GM23338 (cell line): ENCODE measurements at places on chromosomes 16 and 17.

GRCh38 chr16:83925095-83925905 is 26.4 kb downstream of the MLYCD start:
- DNase-seq: no peak
- H3K36me3 ChIP-seq: no peaks in the 10 kb centered on the region
- peaks cover 13% of the 10 kb centered on the region for H3K4me1 ChIP-seq
- H3K4me3 ChIP-seq: no peak overlapping the region
- no peaks in the 10 kb centered on the region for H3K27me3 ChIP-seq
- no peak overlapping the region for H3K27ac ChIP-seq

DNA sequence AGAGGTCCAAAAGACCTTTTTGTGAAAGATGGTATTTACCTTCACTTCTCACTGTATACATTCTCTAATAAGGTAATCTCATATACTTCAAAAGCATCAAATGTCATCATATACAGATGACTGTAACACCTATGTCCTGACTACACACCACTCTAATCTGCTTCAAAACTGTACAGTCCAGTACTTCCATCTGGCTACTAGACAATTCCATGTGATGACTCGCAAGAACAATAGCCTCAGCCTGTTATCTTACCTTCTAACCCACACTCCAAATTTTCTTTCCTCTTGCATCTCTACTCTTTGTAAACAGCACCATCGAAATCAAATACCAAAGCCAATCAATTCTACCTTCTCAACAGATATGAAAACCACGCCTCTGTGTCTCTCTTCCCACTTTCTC is 24.1 kb downstream of the MYO1D start:
- no peak overlapping the region for H3K4me3 ChIP-seq
- H3K27ac ChIP-seq: no peak overlapping the region
- no peaks in the 10 kb centered on the region for H3K27me3 ChIP-seq
- no peaks in the 10 kb centered on the region for H3K36me3 ChIP-seq
- DNase-seq: no peak

DNA sequence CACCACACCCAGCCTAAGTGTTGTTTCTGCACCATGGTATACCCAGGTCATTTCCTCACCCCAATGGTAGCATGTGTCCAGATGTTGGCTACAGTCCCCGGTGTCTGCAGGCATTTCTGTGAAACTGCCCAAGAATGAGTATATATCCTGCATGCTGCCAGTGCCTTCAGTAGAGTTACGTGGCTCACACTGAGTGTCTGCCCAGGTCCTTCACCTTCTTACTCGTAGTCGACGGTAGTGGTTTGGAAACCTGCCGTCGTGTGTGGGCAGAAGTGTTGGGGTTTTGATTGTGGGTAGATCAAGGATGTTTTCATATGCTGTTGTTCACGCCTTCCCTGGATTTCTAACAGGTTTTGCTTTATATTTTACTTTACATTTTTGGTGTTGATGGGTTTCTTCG is 16.8 kb downstream of the TCF25 start:
- H3K4me1 ChIP-seq: no peaks in the 10 kb centered on the region
- no peak overlapping the region for H3K27ac ChIP-seq
- no peak overlapping the region for H3K4me3 ChIP-seq
- H3K36me3 ChIP-seq: peaks cover 13% of the 10 kb centered on the region
- no peaks in the 10 kb centered on the region for H3K27me3 ChIP-seq

GRCh38 chr16:53429221-53429943 is 4.9 kb upstream of the RBL2 start:
- peaks cover 4% of the 10 kb centered on the region; the same call in 1 of the 2 replicates for H3K4me1 ChIP-seq
- no peak overlapping the region for H3K4me3 ChIP-seq
- H3K27ac ChIP-seq: no peak overlapping the region
- DNase-seq: no peak
- no peaks in the 10 kb centered on the region for H3K27me3 ChIP-seq

DNA sequence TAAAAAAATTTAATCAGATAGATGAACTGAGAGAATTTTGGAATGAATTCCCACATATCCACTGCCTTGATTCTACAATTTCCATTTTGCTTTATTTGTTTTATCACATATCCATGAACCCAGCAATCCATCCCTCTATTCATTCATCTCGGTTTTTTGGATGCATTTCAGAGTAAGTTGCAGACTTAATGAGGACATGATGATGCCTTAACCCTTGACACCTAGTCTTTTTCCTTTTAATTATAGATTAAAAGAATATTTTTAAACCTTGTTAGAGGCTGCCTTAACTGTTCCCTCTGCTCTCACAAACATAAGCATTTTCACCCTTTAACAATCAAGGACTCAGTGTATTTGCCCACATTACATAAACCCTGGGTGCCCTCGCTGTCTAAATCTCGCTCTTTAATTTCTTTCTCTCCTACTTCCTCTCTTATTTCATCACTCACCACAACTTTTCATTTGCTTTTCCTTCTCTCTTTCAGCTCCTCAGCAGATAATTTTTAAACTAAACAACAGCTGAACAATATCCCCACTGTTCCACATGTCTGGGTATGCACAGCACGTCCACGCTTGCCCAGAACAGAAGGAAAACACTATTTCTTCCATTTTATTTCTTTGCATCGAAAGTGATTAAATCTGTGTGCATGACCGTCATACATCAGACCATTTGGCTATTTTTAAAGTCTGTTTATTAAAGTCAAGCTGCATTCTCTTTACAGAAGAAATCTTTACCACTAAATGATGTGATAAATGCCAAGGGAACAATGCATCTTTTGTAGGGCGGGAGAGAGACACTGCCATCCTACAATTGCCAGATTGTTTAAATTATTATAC is 39.9 kb downstream of the IQCK start:
- H3K36me3 ChIP-seq: no peaks in the 10 kb centered on the region
- no peak overlapping the region for H3K27ac ChIP-seq
- peaks cover 7% of the 10 kb centered on the region; the same call in 1 of the 2 replicates for H3K4me1 ChIP-seq
- H3K27me3 ChIP-seq: no peaks in the 10 kb centered on the region
- DNase-seq: no peak

DNA sequence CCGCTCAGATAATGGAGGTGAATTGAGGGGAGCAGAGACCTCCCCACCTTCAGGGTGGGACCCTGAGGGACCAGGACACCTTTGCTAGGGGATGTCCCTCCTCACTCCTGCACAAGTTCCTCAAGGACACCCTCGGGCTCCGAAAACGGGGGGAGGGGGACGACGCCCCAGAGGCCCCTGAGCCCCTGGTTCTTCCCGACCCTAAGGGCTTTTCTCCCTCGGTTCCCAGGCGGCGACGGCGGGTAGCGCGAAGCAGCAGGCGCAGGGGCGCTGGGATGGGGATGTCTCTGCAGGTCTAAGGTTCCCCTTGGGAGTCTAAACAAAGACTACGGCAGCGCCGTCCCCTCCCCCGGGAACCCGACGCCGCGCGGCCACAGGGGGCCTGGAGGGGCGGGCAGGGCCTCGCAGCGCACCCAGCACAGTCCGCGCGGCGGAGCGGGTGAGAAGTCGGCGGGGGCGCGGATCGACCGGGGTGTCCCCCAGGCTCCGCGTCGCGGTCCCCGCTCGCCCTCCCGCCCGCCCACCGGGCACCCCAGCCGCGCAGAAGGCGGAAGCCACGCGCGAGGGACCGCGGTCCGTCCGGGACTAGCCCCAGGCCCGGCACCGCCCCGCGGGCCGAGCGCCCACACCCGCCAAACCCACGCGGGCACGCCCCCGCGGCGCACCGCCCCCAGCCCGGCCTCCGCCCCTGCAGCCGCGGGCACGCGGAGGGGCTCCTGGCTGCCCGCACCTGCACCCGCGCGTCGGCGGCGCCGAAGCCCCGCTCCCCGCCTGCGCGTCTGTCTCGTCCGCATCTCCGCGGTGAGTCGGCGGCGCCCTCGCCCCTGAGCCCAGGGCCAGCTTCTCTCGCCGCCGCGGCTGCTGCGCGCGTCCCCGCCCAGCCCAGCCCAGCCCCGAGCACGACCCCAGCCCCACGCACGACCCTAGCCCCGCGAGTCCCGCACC is 36.7 kb upstream of the NDRG4 start:
- peak; percentile 56 for DNase-seq
- H3K4me3 ChIP-seq: peak overlapping the region; percentile 68
- H3K4me1 ChIP-seq: peaks cover 11% of the 10 kb centered on the region; the same call in 1 of the 2 replicates
- H3K36me3 ChIP-seq: no peaks in the 10 kb centered on the region

- H3K4me3 ChIP-seq: no peak overlapping the region
- no peak overlapping the region for H3K27ac ChIP-seq
- no peak for DNase-seq
- no peaks in the 10 kb centered on the region for H3K36me3 ChIP-seq
These were observed 7.4 kb upstream of the MT1E start for GRCh38 chr16:56618138-56618537.

DNA sequence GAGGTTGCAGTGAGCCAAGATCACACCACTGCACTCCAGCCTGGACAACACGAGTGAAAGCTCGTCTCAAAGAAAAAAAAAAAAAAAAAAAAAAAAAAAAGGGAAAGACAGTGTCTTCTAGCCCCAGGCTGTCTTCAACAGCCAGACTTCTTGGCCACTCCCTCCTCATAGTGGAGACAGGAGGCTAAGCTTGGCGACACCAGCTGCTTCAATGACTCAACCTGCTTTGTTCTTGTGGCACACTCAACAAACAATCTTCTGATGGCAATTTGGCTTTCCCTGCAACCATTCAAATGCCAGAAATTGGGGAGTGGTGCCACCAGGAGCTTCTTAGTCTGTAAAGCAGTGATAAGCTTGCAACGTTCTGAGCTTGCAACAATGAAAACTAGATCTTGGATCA is 290.4 kb upstream of the DYNLRB2 start:
- peaks cover 14% of the 10 kb centered on the region for H3K4me1 ChIP-seq
- H3K27me3 ChIP-seq: no peaks in the 10 kb centered on the region
- H3K27ac ChIP-seq: no peak overlapping the region
- no peak overlapping the region for H3K4me3 ChIP-seq
- no peaks in the 10 kb centered on the region for H3K36me3 ChIP-seq

- H3K27me3 ChIP-seq: no peaks in the 10 kb centered on the region
- no peaks in the 10 kb centered on the region for H3K4me1 ChIP-seq
These were observed 21.6 kb upstream of the KPNB1 start for GRCh38 chr17:47628014-47628566.

DNA sequence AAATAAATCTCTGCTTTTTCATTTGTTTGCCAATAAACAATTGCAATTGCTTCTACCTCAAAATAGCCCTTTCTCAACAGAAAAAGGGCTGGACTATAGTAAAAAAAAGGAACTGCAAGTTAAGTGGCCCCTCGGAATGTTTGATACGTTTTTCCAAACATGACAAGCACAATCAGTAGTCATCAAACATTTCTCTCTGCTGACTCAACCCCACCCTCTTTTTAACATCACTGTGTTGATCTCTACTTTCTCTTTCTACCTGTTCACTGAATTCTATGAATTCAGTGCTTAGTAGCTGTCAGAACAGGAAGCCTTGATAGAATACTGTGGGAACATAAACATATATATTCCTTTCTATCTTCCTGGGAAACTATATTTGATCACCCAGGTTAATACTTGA is 116.5 kb upstream of the AXIN2 start:
- peaks cover 7% of the 10 kb centered on the region; the same call in 1 of the 2 replicates for H3K27me3 ChIP-seq
- no peaks in the 10 kb centered on the region for H3K4me1 ChIP-seq
- H3K27ac ChIP-seq: no peak overlapping the region
- H3K4me3 ChIP-seq: no peak overlapping the region
- DNase-seq: no peak

- no peak for DNase-seq
- H3K4me1 ChIP-seq: no peaks in the 10 kb centered on the region
These were observed 807.0 kb upstream of the SOX9 start for GRCh38 chr17:71313866-71314265.

- H3K4me3 ChIP-seq: no peak overlapping the region
- H3K36me3 ChIP-seq: no peaks in the 10 kb centered on the region
- peaks cover 12% of the 10 kb centered on the region for H3K27me3 ChIP-seq
- no peak overlapping the region for H3K27ac ChIP-seq
- peaks cover 4% of the 10 kb centered on the region; the same call in 1 of the 2 replicates for H3K4me1 ChIP-seq
- DNase-seq: no peak
These were observed 3.3 kb upstream of the LMF1 start for GRCh38 chr16:974001-974601.

GRCh38 chr16:50161950-50162349 is 8.8 kb downstream of the TENT4B start:
- H3K4me3 ChIP-seq: no peak overlapping the region
- H3K27me3 ChIP-seq: no peaks in the 10 kb centered on the region
- H3K27ac ChIP-seq: no peak overlapping the region
- H3K36me3 ChIP-seq: no peaks in the 10 kb centered on the region

- no peak overlapping the region for H3K27ac ChIP-seq
- H3K4me1 ChIP-seq: no peaks in the 10 kb centered on the region
- no peaks in the 10 kb centered on the region for H3K27me3 ChIP-seq
- H3K36me3 ChIP-seq: no peaks in the 10 kb centered on the region
- H3K4me3 ChIP-seq: no peak overlapping the region
These were observed 1.6 kb upstream of the CCL14 start for GRCh38 chr17:35988164-35988563.

- no peaks in the 10 kb centered on the region for H3K4me1 ChIP-seq
- DNase-seq: no peak
- H3K27me3 ChIP-seq: no peaks in the 10 kb centered on the region
- no peaks in the 10 kb centered on the region for H3K36me3 ChIP-seq
- no peak overlapping the region for H3K27ac ChIP-seq
- H3K4me3 ChIP-seq: no peak overlapping the region
These were observed 43.3 kb upstream of the CBFA2T3 start for GRCh38 chr16:89020068-89020924.

- H3K4me3 ChIP-seq: peak overlapping the region; percentile 91
- DNase-seq: peak; percentile 54
- no peak overlapping the region for H3K27ac ChIP-seq
These were observed 458 bp downstream of the SLC12A4 start for GRCh38 chr16:67967958-67968399.

DNA sequence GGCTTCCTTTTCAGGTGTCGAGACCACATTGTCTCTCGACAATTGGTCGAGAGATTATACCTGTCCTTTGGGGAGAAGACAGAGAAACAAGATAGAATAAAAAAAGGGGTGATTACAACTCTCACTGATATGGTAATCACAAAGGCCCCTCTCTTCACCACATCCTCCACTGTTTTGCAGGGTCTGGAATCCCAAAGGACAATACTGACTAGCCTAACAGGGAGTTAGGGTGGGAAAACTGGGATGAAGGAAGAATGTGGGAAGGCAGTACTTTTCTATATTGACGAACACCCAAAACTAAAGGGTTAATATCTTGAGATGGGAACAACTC is 6.1 kb downstream of the ABCA5 start:
- H3K4me1 ChIP-seq: peaks cover 44% of the 10 kb centered on the region
- H3K4me3 ChIP-seq: peak overlapping the region; percentile 8; the same call in 1 of the 2 replicates
- H3K36me3 ChIP-seq: no peaks in the 10 kb centered on the region
- peaks cover 17% of the 10 kb centered on the region for H3K27me3 ChIP-seq
- peak overlapping the region; percentile 51 for H3K27ac ChIP-seq

GRCh38 chr16:2460391-2460713 is 443 bp downstream of the TEDC2 start:
- H3K27me3 ChIP-seq: no peaks in the 10 kb centered on the region
- peak overlapping the region; percentile 87 for H3K4me3 ChIP-seq
- no peak for DNase-seq
- H3K4me1 ChIP-seq: peaks cover 11% of the 10 kb centered on the region; the same call in 1 of the 2 replicates
- H3K36me3 ChIP-seq: no peaks in the 10 kb centered on the region
